Uterus (tissue), 4 donors: ENCODE measurements at places on chromosomes 16 and 17. TPM values are rescaled to one million over a fixed set of nuclear protein-coding genes. Genes with fewer than 3 reads are reported as not detected.
A peak's percentile ranks its signal among the peaks of the same experiment; 100 is the strongest.

The KRTAP2-3 gene
- not detected for total RNA-seq

- H3K27ac ChIP-seq: no peak overlapping the region
- no peak for DNase-seq
- H3K36me3 ChIP-seq: no peaks in the 10 kb centered on the region
- H3K4me1 ChIP-seq: no peaks in the 10 kb centered on the region
- no peak overlapping the region for H3K4me3 ChIP-seq
- H3K27me3 ChIP-seq: no peaks in the 10 kb centered on the region
Observed at GRCh38 chr17:13437966-13438779, 163.6 kb downstream of the HS3ST3A1 start.

DNA sequence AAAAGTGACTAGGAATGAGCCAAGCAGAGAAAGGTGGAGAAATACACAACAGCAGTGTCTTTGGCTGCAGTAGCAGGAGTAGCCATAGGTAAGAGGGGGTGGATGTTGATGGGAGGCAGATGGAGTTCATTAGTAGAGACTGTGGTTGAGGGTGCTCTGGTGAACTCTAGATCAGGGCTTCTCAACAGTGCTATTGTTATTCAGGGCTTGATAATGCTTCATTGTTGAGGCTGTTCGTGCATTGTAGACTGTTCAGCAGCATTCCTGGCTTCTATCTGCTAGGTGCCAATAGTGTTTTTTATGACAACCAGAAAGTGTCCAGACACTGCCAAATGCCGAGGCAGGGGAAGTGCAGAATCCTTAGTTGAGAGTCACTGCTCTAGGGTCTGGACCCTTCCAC is 3.6 kb downstream of the ALKBH5 start:
- peaks cover 22% of the 10 kb centered on the region for H3K4me1 ChIP-seq
- H3K27ac ChIP-seq: peak overlapping the region; percentile 93
- DNase-seq: no peak
- H3K27me3 ChIP-seq: no peaks in the 10 kb centered on the region

The GFAP gene
- 3.7 TPM for total RNA-seq

- no peak for DNase-seq
- no peak overlapping the region for H3K27ac ChIP-seq
- H3K4me1 ChIP-seq: no peaks in the 10 kb centered on the region
- H3K27me3 ChIP-seq: no peaks in the 10 kb centered on the region
- H3K36me3 ChIP-seq: no peaks in the 10 kb centered on the region
Observed at GRCh38 chr16:35664091-35664693, 2204.8 kb downstream of the TP53TG3F start.

- H3K4me3 ChIP-seq: no peak overlapping the region
- H3K4me1 ChIP-seq: no peaks in the 10 kb centered on the region
- H3K27ac ChIP-seq: no peak overlapping the region
Observed at GRCh38 chr17:65374966-65375365, 186.5 kb downstream of the AXIN2 start.

DNA sequence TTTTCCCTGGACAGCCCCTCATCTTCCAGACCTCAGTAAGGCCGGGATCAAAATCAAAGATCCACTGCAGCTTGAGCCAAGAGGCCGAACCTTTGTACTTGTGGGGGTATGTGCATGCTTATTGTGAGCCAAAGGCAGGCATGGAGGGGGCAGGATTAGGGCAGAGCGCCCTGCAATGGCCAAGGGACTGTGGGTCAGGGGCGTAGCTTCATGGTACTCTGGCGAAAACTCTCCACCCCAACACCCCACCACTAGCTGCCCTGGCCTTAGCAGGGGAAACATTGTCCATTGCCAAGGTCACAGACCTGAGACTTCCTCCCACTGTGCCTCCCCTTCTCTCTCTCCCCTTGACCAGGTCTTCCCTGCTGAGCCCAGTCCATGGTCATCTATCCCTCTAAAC is 90.1 kb downstream of the TMEM132E start:
- no peaks in the 10 kb centered on the region for H3K4me1 ChIP-seq
- H3K4me3 ChIP-seq: no peak overlapping the region
- no peaks in the 10 kb centered on the region for H3K27me3 ChIP-seq
- no peak for DNase-seq
- H3K27ac ChIP-seq: no peak overlapping the region

- H3K27me3 ChIP-seq: no peaks in the 10 kb centered on the region
- no peaks in the 10 kb centered on the region for H3K36me3 ChIP-seq
- no peak overlapping the region for H3K4me3 ChIP-seq
- no peaks in the 10 kb centered on the region for H3K4me1 ChIP-seq
- no peak for DNase-seq
Observed at GRCh38 chr17:40203131-40203530, 16.0 kb upstream of the WIPF2 start.

GRCh38 chr16:74064120-74064735 is 232.4 kb upstream of the PSMD7 start:
- H3K4me3 ChIP-seq: no peak overlapping the region
- no peaks in the 10 kb centered on the region for H3K27me3 ChIP-seq
- no peaks in the 10 kb centered on the region for H3K36me3 ChIP-seq
- H3K27ac ChIP-seq: no peak overlapping the region
- no peak for DNase-seq

GRCh38 chr16:49972280-49972679 is 52.7 kb upstream of the CNEP1R1 start:
- no peaks in the 10 kb centered on the region for H3K27me3 ChIP-seq
- no peaks in the 10 kb centered on the region for H3K36me3 ChIP-seq
- no peaks in the 10 kb centered on the region for H3K4me1 ChIP-seq
- DNase-seq: no peak
- no peak overlapping the region for H3K4me3 ChIP-seq

The ZFHX3 gene
- total RNA-seq: 10.9 TPM

DNA sequence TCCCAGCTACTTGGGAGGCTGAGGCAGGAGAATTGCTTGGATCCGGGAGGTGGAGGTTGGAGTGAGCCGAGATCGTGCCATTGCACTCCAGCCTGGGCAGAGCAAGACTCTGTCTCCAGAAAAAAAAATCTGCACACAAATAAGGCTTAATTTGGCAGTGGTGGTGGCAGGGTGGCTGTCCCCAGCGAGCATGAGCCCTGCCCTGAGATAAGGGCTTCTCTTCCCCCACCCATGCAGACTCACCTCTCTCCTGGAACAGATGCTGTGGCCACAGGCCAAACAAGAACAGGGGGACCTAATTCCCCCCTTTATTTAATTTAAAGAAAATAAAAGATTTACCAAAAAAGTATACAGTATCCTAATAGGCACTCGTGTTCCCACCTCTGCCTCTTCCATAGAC is 157.2 kb downstream of the RAB11FIP4 start:
- H3K27me3 ChIP-seq: no peaks in the 10 kb centered on the region
- H3K27ac ChIP-seq: peak overlapping the region; percentile 93
- H3K4me3 ChIP-seq: peak overlapping the region; percentile 77
- no peak for DNase-seq
- no peaks in the 10 kb centered on the region for H3K4me1 ChIP-seq
- H3K36me3 ChIP-seq: no peaks in the 10 kb centered on the region

GRCh38 chr17:45973946-45974859 is 24.8 kb upstream of the STH start:
- no peaks in the 10 kb centered on the region for H3K36me3 ChIP-seq
- DNase-seq: no peak
- no peaks in the 10 kb centered on the region for H3K27me3 ChIP-seq
- no peak overlapping the region for H3K4me3 ChIP-seq
- H3K27ac ChIP-seq: no peak overlapping the region
- no peaks in the 10 kb centered on the region for H3K4me1 ChIP-seq

The NHLRC4 gene
- 7.5 TPM for total RNA-seq

DNA sequence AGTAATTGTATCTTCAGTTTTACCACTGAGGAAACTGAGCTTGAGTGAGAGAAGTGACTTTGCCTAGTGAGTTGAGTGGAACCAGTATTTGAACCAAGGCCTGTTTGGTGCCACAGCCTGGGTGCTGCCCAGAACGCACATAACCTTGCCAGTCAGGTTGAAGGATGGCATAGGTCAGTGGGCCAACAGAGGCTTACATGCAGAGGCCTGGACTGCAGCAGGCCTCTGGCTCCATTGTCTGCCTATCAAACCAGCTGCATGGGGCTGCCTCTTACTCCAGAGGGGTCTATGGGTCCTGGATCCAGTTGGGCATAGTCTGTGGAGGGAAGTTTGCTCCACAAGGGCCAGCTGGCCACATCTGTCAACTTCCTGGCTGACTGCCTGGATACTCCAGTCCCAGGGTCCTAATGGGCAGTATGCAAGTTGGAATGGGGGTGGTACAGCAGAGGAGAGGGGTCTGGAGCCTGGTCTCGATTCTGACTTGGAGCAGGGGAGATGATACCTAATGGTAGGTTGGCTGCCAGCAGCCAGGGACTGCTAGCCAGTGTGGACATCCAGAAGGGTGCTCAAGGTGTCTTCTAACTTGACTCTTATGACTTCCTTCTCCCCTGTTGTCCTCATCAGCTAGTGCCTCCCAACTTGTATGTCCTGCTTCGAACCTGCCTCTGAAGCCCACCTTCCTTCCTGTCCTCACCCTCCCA is 11.1 kb upstream of the RNF112 start:
- H3K36me3 ChIP-seq: no peaks in the 10 kb centered on the region
- H3K27me3 ChIP-seq: no peaks in the 10 kb centered on the region
- peaks cover 18% of the 10 kb centered on the region for H3K4me1 ChIP-seq
- no peak overlapping the region for H3K4me3 ChIP-seq
- no peak overlapping the region for H3K27ac ChIP-seq
- no peak for DNase-seq

The FLYWCH2 gene
- total RNA-seq: 223 TPM

The CRYBA1 gene
- total RNA-seq: not detected

DNA sequence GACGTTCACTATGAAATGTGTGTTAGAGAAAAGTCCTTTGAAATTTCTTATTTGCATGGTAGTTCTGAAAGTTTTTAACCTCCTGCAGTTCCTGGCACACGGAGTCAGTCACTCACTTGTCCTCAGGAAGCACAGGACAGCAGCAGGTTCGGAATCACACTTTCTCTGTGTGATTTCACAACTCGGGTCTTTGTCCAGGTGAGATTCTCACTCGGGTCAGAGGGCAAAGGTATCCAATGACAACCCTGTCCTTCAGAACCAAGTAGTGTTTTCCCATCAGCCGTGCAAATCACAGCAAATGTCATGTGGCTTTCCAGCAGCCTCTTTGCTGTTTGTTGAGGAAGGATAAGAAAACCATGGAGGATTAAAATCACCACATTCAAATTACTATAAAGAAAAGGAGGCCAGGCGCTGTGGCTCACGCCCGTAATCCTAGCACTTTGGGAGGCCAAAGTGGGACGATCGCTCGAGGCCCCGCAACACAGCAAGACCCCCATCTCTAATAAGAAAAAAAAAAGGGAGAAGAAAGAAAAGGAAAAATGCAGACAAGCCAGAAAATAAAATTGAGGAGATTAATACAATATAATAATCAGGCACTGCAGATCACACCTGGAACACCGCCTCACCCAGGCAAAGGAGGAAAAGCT is 22.0 kb downstream of the ADCY9 start:
- H3K27me3 ChIP-seq: no peaks in the 10 kb centered on the region
- no peaks in the 10 kb centered on the region for H3K36me3 ChIP-seq
- no peak overlapping the region for H3K4me3 ChIP-seq

- DNase-seq: no peak
- no peaks in the 10 kb centered on the region for H3K36me3 ChIP-seq
- peaks cover 10% of the 10 kb centered on the region for H3K4me1 ChIP-seq
- H3K4me3 ChIP-seq: no peak overlapping the region
- H3K27me3 ChIP-seq: no peaks in the 10 kb centered on the region
Observed at GRCh38 chr16:3054965-3055733, 8.8 kb downstream of the MMP25 start.

DNA sequence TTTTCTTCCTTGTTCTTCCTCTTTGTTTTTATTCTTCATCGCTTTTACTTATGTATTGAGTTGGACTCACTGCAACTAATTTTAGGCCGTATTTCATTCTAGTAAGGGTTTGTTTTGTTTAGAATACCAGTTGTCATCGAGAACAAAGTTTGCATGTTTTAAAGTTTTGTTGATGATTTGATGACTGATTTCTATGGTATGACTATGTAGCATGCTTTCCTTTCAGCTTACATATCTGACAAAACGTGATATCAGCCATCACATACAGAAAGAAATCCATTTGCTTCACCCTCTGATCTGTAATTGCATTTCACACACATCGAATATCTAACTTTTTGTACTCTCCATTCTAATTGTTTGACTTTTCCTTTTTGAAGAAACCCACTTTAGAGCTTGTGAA is 4.0 kb downstream of the PRKCA start:
- no peaks in the 10 kb centered on the region for H3K36me3 ChIP-seq
- H3K4me1 ChIP-seq: peaks cover 4% of the 10 kb centered on the region
- no peak for DNase-seq
- H3K4me3 ChIP-seq: no peak overlapping the region
- H3K27me3 ChIP-seq: no peaks in the 10 kb centered on the region

DNA sequence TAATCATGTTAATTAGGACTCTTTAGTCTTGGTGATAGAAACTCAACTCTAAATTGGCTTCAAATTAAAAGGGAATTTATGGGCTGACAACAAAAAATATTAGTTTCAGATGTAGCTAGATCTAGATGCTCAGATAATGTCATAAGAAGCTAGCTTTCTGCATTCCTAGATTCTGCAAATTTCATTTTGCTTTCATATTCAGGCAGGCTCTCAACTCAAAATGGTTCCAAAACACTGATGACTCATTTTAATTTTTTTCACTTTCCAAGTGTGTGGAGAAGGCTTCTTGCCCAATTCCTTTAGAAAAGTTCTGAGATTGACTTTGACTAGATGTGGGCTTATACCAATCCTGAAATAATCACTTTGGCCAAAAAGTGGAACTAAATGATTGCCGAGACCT is 236.7 kb upstream of the GOT2 start:
- no peak for DNase-seq
- H3K4me3 ChIP-seq: no peak overlapping the region
- H3K36me3 ChIP-seq: no peaks in the 10 kb centered on the region
- H3K27me3 ChIP-seq: no peaks in the 10 kb centered on the region
- no peak overlapping the region for H3K27ac ChIP-seq
- no peaks in the 10 kb centered on the region for H3K4me1 ChIP-seq

DNA sequence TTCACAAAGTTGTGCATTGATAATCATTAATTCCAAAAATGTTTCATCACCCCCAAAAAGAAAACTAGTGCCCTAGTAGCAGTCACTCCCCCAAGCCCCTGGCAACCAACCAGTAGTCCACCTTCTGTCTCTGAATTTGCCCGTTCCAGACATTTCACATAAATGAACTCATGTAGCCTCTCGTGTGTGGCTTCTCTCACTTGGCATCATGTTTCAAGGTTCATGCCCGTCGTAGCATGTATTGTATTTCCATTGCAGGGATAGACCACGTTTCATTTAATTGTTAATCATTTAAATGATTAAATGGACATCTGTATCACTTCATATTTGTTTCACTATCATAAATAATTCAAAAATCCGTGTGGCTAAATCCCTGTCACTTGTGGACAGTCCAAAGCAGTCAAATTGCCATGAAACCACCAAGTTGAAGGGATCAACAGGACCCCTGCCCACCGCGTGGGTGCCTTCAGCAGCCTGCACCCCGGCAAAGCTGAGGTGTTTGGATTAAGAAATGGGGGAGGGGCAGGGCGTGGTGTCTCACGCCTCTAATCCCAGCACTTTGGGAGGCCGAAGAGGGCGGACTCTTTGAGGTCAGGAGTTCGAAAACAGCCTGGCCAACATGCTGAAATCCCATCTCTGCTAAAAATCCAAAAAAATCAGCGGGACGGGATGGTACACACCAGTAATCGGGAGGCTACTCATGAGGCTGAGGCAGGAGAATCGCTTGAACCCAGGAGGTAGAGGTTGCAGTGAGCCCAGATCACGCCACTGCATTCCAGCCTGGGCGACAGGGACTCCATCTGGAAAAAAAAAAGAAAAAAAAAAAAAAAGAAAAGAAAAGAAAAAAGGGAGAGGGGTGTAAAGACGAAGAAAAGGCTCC is 8.7 kb upstream of the FLYWCH2 start:
- H3K27ac ChIP-seq: no peak overlapping the region
- no peaks in the 10 kb centered on the region for H3K4me1 ChIP-seq
- no peaks in the 10 kb centered on the region for H3K27me3 ChIP-seq
- H3K36me3 ChIP-seq: no peaks in the 10 kb centered on the region
- no peak overlapping the region for H3K4me3 ChIP-seq
